Adrenal gland (tissue), 19 donors: ENCODE measurements at places on chromosomes 16 and 17.
A peak's percentile ranks its signal among the peaks of the same experiment; 100 is the strongest.

DNA sequence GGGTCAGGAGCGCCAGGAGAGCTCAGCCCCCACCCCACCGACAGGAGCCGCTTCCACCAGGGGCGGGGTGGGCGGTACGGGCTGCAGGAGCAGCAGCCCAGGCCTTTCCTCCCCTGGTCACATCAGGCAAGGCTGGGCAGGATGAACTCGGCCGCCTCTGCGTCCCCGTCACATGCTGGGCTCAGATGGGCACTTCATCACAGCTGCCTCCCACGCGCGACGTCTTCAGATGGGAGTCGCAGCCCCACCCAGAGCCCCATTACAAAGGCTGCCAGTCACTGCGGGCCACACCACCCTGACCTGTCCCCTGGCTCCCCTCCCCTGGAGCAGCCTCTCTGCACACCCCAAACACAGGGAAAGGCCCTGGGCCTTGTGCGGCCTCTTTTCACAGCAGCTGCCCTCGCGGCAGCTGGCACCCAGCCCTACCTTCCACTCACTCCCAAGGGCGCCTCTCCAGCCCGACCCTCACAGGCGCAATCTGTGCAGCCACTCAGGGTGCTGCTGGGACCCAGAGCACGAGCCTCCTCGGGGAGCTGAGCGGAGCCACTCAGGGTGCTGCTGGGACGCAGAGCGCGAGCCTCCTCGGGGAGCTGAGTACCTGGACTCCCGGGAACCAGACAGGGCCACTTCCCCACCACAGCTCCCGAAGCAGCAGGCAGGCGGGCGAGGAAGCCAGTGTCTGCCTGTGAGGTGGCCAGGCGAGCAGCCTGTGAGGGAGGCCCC lies 4.7 kb downstream of the ZNF598 start:
- no peak for DNase-seq

GRCh38 chr17:59810894-59811153 lies 81.9 kb downstream of the TUBD1 start:
- no peak for DNase-seq

- no peak for DNase-seq
Measured at GRCh38 chr17:16215965-16216316, 607 bp upstream of the NCOR1 start.

DNA sequence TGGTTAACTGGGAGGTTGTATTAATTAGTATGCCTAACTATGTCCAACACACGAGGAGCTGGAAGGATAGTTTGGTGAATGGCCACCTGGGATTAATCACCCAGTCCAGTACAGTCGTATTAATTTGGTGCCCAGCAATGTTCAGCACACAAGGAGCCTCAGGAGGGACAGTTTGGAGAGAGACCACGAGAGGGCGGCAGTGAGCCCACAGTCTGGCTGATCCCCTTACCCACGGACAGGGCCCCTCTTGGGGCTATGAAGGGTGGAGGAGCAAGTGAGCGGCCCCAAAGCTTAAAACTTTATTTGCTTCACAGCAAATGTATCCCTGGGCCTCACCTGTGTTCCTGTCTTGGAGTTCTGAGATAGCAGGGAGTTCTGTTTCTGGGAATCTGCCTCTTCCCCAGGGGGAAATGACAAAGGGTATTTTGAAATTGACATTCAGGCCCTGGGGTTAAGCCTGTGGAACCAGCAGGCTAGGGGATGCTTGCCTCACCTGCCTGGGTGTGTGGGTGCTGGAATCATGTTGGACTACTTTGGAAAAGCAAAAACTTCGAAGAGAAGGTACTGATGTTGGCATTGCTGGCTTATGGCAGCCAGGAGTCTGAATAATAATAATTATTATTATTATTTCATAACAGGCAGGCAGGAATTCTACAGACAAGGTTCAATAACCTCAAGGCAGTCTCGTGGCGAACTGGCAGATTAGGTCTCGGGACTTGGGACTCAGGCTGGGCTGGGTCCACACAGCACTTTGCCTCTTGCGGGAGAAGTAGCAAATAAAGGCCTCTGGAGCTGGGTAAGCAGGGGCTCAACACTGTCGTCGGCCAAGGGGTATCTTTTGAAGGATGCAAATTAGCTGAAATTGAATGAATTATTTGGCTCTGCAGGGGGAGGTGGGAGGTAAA lies 227.6 kb upstream of the ASIC2 start:
- peak; percentile 83 for DNase-seq

DNA sequence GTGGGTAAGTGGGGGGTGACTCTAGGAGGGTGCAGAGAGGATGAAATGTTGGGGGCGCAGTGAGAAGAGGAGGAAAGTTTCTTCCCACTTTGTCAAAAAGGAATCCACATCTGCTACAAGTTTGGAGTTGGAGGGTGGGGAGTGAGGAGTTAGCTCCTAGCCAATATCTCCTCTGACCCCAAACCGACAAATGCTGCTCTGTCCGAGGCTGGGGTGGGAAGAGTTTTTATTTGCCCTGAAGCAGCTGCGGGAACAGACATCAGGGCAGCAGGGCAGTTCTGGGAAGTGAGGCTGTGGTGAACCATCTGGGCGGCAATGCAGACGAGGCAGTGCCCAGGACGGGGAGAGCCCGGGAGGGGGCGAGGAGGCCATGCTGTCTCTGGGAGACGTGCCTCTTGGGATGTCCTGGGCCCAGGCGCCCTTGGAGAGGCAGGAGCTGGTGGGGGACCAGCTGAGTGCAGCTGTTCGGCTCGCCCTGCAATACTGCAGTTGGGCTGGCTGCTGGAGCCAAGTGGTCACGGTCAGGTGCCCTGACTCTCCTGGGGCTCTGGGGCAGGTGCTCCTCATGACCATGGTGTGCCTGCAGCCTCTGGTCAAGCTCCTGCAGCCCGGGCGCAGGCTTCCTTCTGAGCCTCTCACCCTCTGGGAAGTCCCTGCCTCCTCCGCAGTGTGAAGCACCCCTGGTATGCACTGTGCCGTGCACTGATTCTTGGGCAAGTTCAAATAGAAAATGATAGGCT lies 6.4 kb upstream of the SOCS3 start:
- DNase-seq: no peak

DNA sequence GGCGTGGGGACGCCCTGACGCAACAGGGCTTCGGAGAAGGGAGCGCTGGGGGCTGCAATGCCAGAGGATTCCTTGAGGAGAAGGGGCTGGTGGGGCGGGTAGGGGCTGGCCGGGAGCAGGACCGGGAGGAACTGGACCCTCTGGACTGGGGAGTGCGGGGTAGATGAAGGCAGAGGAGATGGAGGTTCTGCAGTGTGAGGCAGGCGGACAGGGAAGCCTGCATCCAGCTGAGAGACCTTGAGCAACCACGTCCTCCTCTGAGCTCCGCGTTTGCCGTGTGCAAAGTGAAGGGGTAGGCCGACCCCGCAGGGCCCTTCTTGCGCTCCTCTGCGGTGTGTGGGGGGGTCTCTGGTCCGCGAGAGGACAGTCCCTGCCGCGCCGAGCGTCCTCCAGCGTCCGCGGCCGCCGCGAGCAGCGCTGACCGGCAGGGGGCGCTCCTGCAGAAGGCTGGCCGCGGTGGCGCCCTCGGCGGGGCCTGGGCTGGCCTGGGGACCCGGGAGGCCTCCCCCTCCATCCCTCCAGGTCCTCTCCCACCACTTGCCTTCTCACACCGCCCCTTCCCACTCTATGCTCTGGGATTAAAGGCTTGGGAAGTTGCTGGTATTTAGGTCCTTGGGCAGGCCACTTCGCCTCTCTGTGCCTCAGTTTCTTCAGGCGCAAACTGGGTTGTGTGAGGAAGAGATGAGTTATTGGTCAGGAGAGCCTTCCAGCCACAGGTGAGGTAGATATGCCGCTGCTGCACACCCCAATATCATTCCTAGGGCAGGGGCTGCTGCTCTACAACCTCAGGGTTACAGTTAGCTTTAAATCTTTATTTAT lies 9.6 kb upstream of the WNT9B start:
- peak; percentile 31 for DNase-seq

- no peak for DNase-seq
Measured at GRCh38 chr17:59254742-59255141, 34.4 kb downstream of the GDPD1 start.

GRCh38 chr16:10541366-10541765 lies 39.0 kb downstream of the EMP2 start:
- DNase-seq: no peak

DNA sequence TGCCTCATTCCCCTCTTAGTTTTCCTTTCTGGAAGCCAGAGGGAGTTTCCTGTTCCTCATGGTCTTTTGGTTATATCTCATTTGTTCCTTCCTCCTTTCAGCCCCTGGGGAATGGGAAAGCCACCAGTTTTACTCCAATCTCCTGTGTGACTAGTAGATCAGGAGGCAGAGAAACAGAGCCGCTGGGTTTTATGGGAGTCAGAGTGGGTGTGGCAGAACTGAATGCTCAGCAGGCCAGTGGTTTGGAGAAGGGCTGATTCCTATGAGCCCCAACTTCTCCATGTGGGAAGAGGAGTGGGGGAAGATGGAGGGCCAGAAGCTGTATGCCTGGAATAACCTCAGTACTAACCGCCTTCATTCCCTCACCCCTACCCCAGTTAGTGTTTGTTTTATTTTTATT lies 4.1 kb downstream of the DNAH2 start:
- DNase-seq: no peak

GRCh38 chr16:81527477-81528178 lies 83.0 kb downstream of the CMIP start:
- no peak for DNase-seq

- DNase-seq: no peak
Measured at GRCh38 chr16:57092786-57093411, 516 bp downstream of the CPNE2 start.

- DNase-seq: no peak
Measured at GRCh38 chr17:57637666-57638010, 107.5 kb downstream of the CCDC182 start.

- peak; percentile 68 for DNase-seq
Measured at GRCh38 chr17:81685108-81685507, 1.3 kb downstream of the HGS start.

DNA sequence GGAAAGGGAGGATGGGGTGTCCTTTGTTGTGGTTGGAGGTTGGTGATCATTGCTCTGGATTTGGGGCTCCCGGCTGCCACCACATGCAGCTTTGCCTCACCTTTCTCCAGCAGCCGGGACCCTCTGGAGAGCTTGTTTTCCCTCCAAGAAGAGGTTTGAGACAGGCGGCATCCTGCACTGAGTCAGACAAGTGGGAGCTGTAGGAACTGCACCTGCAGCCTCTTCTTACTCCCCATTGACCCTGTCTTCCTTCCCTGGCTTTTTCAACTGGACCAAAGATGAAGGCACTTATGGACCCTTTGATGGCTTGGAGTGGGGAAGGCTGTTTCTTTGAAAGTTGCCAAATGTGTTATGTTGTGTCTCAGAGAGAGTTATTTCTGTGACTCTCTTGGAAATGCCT lies 16.6 kb downstream of the KCTD2 start:
- DNase-seq: no peak

DNA sequence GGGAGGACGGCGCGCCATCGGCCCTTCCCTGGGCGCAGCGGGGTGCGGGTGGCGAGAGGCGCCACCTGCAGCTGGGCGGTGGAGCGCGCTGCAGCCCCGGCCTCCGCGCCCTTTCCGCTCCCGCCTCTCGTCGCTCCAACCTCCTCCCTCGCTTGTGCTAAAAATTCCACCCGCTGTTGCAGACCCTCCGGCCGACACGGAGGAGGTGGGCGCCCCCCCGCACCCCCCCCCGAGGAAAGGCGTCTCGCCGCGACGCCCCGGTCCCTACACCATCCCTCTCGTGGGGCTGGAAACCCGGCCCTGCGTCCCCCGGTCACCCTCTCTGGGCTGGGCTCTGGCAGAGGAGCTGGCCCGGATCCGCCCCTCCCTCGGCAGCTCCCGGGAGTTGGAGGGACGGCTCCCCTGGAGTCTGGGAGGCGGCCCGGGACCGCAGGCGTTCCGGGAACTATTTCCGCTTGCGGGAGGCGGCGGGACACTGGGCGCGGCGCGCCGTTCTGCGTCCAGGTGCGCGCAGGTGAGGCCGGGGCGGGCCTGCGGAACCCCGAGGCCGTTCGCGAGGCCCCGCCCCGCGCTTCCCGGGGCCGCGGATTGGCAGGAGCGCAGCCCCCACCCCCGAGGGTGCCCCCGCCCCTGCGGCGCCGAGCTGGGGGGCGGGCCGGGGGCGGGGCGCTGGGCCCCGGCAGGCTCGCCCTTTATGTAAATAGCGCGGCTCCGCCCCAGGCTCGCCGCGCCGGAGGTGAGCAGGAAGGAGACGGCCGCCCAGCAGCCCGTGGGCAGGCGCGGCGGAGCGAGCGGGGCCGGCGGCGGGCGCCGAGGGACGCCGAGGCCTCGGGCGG lies at the start of gene LLGL2:
TSS of gene LLGL2 (plus strand) at position 728 of the 836 bp plus-strand sequence. CDS start 17,730 bp downstream, outside the sequence.
- peak; percentile 81 for DNase-seq

- no peak for DNase-seq
Measured at GRCh38 chr16:72241008-72241407, 69.1 kb upstream of the PMFBP1 start.

- DNase-seq: peak; percentile 17
Measured at GRCh38 chr16:50684823-50685461, 3.8 kb upstream of the SNX20 start.

DNA sequence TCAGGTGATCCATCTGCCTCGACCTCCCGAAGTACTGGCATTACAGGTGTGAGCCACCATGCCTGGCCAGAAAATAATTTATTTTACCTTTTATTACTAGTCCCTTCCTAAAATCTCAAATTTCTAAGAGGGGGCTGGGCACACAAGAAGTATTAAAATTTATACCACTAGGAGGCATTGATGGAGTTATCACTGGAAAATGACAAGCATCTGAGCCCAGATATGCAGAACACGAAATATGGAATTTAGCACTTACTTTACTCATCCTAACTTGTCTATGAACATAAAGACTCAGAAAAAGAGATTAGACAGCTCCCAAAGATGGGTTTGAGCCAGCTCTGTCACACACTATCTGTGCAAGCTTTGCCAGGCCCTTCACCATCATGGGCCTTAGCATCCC lies 46.4 kb downstream of the STAT5A start:
- no peak for DNase-seq
